NCI-H146 (cell line): ENCODE measurements at places on chromosomes 7 and 10.

DNA sequence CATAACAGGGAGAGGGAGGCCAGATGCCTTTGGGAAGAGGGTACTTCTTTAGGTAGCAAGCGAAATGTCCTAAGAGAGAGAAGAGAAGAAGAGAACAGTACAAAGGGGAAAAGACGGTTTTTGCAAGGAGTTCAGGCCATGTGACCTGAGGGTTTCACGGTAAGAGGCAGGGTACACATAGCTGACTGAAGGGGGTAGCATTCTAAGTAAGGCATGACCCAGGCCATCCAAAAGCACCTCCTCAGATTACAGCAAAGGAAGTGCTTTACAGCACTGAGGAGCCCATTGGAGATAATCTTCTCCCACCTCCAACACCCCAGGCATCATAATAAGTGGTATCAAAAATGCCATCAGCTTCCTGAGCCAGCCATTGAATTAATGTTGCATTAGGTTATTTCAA is 258.2 kb upstream of the NPY start:
- no peak for DNase-seq

GRCh38 chr7:113338071-113338696 is 219.8 kb upstream of the SMIM30 start:
- no peak for DNase-seq

DNA sequence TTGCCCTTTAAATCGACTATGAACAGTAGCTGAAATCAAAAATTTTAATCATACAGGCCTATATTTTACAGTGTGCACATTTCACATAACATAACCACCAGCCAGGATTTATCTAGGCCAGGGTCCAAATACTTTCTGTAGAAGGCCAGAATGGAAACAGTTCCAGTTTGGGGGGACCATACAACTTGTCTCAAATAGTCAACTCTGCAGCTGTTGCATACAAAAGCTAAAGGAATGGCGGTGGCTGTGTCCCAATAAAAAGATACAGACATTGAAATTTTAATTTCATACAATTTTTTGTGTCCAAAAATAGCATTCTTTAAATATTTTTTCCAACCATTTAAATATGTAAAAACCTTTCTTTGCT is 742 bp upstream of the TYSND1 start:
- DNase-seq, result no peak

DNA sequence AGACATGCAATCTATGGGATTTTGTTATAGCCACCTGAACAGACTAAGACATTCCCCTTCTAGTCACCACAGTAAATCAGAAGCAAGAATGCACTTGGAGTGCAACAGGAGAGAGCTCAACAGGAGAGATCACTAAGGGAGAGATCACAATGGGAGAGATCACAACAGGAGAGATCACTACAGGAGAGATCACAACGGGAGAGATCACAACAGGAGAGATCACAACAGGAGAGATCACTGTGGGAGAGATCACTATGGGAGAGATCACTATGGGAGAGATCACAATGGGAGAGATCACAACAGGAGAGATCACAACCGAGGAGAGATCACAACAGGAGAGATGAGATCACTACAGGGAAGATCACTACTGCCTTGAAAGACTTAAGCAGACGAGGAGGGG is 238.5 kb upstream of the PITRM1 start:
- DNase-seq, result no peak

- DNase-seq, result no peak
Observed at GRCh38 chr7:147556317-147556716, 1034.2 kb upstream of the C7orf33 start.

GRCh38 chr10:61750943-61751471 is 88.3 kb downstream of the CABCOCO1 start:
- peak; percentile 68 for DNase-seq

DNA sequence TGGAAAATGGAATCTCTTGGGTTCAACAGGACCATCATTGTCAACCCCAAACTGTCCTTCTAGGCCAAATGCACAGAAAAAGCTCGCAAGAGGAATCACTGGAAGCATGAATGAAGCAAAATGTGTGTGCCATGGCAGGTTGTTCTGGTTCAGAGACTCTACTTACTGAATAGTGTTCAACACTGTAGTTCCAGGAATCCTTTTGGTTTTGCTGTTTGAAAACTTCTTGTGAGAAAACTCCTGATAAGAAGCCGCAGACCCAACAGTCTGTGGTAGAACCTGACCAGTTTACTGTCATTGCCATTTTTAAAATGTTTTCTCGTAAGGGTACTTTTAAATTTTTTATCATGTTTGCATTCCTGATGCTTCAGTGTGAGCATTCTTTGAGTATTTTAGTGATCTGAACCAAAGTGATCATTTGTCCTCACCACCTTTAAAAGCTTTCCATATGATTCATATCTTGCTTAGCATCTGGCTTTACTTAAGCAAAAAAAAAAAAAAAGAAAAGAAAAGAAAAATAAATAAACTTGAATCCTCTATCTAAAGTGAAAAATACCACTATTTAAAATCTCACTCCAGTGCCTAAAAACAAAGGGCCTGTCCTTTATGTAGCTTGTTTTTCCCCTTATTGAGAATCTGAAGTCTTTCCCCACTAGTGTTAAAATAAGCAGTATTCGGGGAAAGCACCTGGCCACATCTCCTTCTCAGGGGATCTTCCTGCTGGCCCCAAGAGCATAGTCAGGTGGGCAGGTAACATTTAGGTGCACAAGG is 92.4 kb downstream of the WNT2 start:
- DNase-seq, result no peak

GRCh38 chr10:44801383-44802327 is 109.5 kb upstream of the TMEM72 start:
- DNase-seq, result peak; percentile 48

- DNase-seq, result no peak
Observed at GRCh38 chr10:23755556-23755955, 316.7 kb downstream of the OTUD1 start.

DNA sequence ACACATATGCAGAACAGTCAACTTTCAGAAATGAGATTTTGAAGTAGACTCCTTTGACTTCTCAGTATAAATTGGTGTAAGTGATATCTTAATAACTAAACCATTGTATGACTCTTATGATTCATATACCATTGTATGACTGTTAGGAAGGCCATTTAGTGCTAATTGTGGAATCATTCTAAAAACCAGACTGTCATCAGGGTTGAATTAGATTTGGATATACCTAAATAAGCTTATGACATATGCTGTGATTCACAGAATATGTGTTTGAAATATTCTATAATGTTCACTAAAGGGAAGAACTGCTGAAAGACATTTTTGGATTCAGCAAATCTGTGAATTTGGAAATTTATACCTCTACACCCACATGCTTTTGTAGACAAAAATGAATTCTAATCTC is 438.1 kb downstream of the MDFIC start:
- no peak for DNase-seq

- no peak for DNase-seq
Observed at GRCh38 chr10:32980242-32980557, 22.2 kb upstream of the ITGB1 start.

- DNase-seq, result no peak
Observed at GRCh38 chr7:80771523-80771922, 133.1 kb downstream of the CD36 start.
